ENCODE measurements at places on chromosomes 5 and 9.

GRCh38 chr9:122816163-122816867, 12.1 kb downstream of the PDCL start:
- DNase-seq: peak; percentile 16

GRCh38 chr9:16515879-16516301, 354.6 kb downstream of the BNC2 start:
- DNase-seq: no peak

- DNase-seq: no peak
Observed at GRCh38 chr5:15664961-15665360, 165.0 kb downstream of the FBXL7 start.

GRCh38 chr9:12847561-12847960, 72.7 kb downstream of the LURAP1L start:
- no peak for DNase-seq

DNA sequence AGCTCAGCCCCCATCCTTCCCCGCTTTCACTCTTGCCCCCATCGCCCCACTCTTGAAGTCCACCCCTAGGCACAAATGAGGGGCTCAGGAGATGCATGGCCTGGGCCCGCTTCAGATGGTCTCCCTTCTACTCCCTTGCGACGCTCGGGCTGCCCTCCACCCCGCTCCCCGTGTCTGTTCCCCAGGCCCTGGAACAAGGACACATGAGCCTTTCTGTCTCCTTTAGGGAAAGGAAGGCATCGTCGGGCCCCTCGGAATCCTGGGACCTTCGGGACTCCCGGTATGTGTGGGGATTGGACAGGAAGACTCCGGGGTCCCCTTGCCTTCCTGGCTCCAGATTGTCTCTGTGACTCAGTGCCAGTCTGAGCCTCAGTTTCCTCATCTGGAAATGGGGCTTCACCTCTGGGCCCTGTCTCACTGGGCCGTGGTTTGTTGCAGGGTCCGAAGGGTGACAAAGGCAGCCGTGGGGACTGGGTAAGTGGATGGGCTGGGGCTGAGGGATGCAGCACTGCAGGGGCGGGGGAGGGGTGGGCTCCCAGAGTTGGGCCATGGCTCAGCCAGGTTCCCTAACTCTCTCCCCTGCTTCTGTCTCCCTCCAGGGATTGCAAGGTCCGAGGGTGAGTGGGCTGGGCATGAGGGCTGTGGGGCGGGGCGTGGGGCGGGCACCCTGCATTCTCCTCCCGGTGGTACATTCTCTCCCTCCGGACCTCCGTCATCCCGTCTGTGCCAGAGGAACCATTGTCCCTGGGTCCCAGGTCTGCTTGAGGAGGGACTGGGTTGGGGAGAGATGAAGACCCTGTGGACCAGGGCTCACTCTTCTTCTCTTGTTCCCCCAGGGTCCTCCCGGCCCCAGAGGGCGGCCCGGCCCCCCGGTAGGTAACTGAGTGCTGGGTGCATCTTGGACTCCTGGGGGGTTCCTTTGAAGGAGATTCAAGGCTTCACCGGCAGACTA, 21.8 kb upstream of the ORM1 start:
- no peak for DNase-seq

DNA sequence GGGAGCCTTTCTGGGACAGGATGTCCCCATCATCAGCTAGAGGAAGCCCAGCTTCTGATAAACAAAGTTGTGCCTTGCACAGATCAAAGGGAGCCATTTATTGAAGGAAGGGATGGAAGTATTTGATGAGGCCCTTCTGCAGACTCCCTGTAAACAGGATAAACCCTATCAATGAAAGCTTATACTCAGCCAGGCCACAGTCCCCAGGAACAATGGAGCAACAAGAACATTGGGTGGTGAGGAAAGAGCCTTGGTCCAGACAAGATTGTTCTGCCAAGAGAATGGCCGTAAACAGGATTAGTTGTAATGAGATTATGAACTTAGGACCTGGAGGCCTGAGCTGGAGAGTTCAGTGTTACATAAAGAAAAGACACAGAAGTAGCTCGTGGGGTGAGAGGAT, 40.5 kb upstream of the LIFR start:
- DNase-seq: no peak

DNA sequence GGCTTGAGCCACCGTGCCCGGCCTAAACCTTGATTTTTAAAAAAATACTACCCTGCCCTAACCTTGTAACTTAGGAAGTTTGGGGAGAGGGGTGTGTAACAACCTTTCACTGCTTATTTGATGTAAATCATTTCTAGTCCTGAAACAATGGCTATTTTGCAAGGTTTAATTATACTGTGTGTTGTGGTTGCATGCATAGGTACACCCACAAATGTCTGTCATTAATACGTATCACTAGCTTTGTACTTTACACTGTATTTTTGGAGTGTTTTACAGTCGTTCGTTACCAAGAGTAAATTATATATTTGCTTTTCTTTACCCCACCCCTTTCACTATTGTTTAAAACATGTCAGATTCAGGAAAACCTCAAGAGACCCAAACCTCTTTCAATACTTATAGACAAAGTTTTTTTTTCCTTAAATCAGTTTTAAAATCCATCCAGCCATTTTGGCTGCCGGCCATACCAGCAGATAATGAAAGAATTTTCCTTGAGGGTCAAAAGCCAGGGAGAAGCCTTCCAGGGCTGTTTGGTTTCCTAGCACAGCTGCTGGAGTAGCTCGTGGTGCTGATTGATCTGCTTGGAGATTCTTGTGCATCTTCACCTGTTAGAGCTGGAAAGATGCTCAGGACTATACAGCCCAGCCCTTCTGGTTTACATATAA, 50.7 kb downstream of the DOCK8 start:
- no peak for DNase-seq

- no peak for DNase-seq
Observed at GRCh38 chr5:153187503-153187902, 303.0 kb upstream of the GRIA1 start.

DNA sequence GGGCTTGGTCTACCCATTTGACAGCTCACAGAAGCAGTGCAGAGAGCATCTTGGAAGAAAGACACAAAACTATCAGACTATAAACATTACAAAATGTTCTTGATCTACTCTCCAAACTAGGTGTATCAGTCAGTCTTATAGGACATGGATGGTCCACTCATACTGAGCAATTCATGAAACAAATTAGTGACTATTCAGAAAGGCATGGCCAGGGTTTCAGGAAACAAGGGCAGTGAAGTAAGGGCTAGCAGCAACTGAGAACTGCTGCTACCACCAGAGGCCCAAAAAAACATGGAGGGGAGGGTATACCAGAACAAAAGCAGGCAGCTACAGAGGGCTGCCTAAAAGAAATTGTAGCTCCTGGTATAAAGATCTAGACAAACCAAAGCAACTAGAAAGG, 287.0 kb downstream of the PIK3R1 start:
- no peak for DNase-seq

GRCh38 chr5:28914297-28914696, 1875.9 kb upstream of the CDH9 start:
- DNase-seq: no peak

- DNase-seq: no peak
Observed at GRCh38 chr5:113263545-113263944, 171.2 kb downstream of the TSSK1B start.

GRCh38 chr5:180645274-180646204, 3.9 kb downstream of the FLT4 start:
- no peak for DNase-seq

- no peak for DNase-seq
Observed at GRCh38 chr9:69857131-69857530, 36.5 kb downstream of the CFAP95 start.

DNA sequence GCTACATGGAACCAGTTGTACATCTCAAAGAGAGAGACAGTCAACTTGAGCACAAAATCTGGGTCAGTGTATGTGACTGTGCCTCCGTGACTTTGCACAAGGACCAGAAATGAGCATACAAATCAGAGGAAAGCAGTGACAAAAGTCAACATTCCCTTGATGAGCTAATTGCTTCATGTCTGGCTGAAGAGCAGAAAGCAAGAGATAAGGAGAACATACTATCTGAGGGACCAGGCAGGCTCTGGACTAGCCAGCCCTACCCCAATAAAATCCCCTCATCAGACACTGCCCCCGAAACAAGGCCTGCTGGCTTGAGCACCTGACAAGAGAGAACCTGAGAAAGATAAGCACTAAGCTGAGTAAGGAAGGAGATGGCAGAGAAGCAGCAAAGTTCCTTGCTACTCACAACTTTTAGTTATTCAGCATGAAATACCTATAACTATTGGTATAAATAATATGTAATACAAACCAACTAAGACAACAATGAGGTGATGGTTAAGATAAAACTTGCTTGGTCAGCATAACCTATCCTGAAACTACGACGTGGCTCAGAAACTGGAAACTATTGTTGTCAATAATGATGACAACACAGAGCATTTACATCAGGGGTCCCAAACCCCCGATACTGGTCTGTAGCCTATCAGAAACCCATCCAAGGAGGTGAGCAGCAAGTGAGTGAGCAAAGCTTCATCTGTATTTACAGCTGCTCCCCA, 9.5 kb downstream of the SIL1 start:
- DNase-seq: no peak

DNA sequence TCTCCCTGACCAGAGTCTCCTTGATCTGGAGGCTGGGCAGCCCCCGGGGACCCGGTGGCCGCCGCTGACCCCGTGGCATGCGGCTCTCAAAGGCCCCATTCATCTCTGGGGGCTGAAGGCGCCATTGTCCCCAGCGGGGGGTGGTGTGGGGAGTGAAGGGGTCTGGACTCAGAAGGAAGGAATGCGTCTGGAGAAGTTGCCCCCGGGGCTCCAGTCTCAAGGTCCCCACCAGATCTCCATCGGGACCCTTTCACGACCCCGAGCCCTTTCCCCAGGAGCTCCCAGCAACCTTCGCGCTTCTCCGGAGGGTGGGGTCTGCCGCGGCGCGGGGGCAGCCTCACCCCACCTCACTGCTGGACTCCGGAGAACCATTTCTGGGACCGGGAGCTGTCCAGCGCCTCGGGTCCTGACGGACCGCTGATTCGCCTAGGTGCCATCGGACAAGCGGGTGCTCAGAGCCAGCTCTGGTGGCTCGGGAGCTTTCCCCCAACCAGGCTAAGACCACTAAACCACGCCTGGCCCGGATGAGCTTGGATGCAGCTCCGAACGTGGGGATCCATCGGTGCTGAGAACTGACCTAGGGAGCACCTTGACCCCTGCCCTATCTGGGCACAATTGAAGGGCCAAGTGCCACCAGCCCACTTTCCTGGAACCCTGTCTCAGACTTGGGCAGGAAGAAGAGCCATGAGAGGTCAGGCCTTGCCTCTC, 5.1 kb upstream of the PCDH1 start:
- DNase-seq: no peak

DNA sequence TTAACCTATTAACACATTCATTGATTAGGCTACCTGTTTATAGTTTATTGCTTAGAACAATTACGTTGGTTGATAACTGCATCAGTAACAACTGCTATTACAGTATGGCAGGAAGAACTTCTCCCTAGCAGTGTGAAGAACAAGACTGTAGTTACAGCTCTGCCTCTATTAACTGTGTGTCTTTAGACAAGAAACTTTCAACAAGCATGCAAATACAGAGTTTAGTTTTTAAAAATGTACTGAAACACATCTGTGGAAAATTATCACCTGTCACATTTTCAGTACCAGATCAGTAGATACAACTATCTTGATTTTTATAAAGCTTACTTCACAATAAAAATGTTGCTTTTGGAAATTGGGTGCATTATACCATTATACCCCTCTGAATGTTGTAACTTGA, 22.2 kb downstream of the ELL2 start:
- DNase-seq: no peak

DNA sequence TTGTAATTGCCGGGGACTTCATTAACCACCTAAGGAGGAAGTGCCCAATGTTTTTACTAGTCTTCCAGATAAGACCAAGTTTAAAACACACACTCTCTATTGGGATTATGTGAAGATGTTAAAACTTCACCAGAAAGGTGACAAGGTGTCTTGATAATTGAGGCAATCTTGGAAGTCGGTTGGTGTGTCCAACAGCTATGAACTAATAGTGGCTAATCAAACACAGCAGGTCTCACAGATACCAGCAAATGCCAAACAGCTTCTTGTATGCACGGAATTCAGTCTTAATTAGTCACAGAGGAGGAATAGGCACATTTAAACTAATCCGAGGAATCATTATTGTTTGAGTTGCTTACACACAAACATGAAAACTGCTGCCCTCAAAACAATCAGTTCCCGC, 214.5 kb downstream of the SEC61B start:
- DNase-seq: no peak

GRCh38 chr9:82457891-82458290, 469.3 kb downstream of the SPATA31D1 start:
- no peak for DNase-seq

- DNase-seq: no peak
Observed at GRCh38 chr9:130029223-130029973, 13.6 kb downstream of the FNBP1 start.
